ENCODE measurements at places on chromosomes 4 and X. TPM values are rescaled to one million over a fixed set of nuclear protein-coding genes. Genes with fewer than 3 reads are reported as not detected.

DNA sequence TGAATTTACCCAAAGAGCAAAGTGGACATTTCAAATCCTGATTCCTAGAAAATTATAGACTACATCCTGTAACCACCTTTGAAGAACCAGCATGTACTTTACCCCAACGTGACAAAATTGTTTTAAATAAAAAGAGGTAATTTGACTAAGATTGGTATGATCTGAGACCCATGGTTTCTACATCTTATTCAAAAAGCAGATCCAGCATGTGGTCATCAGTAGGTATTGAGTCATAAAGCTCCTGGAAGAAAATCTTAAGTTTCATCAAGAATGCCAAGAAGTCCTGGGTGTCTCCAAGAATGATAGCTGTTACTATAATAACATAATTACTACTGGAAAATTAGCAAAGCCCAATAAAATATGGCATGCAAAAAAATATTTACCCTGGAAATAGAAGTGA lies 61.8 kb downstream of the NFKB1 start:
- no peaks in the 10 kb centered on the region for H3K4me1 ChIP-seq
- H3K27ac ChIP-seq, result no peak overlapping the region
- DNase-seq, result no peak

- no peaks in the 10 kb centered on the region for H3K36me3 ChIP-seq
- no peak overlapping the region for H3K4me3 ChIP-seq
- H3K27ac ChIP-seq, result no peak overlapping the region
- peaks cover 8% of the 10 kb centered on the region for H3K4me1 ChIP-seq
These were observed 1.1 kb downstream of the SGCB start for GRCh38 chr4:52036886-52037530.

GRCh38 chrX:77597090-77597489 lies 149.9 kb downstream of the FGF16 start:
- H3K27ac ChIP-seq, result no peak overlapping the region
- no peaks in the 10 kb centered on the region for H3K36me3 ChIP-seq
- DNase-seq, result no peak
- no peaks in the 10 kb centered on the region for H3K4me1 ChIP-seq
- H3K4me3 ChIP-seq, result no peak overlapping the region

DNA sequence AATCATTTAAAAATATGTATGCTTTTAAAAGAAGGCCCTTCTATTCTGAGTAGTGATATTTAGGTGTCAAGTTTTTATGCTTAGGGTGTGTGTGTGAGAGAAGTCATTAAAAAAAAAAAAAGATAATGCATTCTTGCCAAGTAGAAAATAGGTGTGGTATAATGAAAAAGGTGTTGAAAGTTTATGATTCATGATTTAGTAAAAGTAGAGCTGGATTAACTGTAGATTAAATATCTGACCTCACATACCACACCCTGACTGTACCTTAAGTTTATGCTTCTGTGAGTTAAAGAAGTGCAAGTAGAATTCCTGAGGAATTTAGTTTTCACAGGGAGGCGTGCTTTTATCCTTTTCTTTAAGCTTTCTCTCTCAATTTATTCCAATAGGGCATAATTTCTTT lies 71.1 kb downstream of the BMPR1B start:
- peaks cover 2% of the 10 kb centered on the region for H3K27me3 ChIP-seq
- H3K27ac ChIP-seq, result no peak overlapping the region
- H3K36me3 ChIP-seq, result no peaks in the 10 kb centered on the region
- no peaks in the 10 kb centered on the region for H3K4me1 ChIP-seq

GRCh38 chr4:138689187-138689586 lies 326.4 kb upstream of the NOCT start:
- H3K4me3 ChIP-seq, result no peak overlapping the region
- H3K27me3 ChIP-seq, result no peaks in the 10 kb centered on the region
- no peaks in the 10 kb centered on the region for H3K4me1 ChIP-seq

DNA sequence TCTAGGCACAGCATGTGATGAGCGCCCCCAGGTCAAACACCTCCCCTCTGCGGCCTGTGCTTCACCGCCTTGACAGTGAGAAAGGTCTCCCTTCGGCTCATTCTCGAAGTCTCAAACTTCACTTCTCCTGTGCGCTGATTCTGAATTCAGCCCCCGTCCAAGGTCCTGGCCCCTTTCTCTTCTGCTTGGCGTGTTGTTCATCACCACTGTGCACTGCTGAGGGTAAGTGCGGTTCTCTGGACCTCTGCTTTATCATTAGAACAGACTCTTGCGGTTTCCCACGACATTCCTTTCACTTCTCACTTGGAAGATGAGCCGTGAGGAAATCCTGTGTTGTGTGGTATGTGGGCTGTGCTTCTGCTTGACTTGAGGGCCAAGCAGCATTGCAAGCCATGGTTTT lies 11.9 kb downstream of the HTT-AS start:
- H3K36me3 ChIP-seq, result no peaks in the 10 kb centered on the region
- no peak overlapping the region for H3K27ac ChIP-seq
- H3K4me3 ChIP-seq, result no peak overlapping the region
- no peaks in the 10 kb centered on the region for H3K4me1 ChIP-seq

DNA sequence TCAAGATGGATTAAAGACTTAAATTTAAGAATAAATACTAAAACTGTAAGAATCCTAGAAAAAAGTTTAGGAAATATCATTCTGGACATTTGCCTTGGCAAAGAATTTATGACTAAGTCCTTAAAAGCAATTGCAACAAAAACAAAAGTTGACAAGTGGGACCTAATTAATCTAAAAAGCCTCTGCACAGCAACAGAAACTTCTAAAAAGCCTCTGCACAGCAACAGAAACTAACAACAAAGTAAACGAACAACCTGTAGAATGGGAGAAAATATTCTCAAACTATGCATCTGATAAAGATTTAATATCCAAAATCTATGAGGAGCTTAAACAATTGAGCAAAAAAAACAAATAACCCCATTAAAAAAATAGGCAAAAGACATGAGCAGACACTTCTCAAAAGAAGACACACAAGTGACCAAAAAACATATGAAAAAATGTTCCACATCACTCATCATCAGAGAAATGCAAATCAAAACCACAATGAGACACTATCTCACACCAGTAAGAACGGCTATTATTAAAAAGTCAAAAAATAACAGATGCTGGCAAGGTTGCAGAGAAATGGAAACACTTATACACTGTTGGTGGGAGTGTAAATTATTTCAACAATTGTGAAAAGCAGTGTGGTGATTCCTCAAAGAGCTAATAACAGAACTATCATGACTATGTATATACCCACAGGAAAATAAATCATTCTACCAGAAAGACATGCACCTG lies 5.5 kb upstream of the OPRPN start:
- H3K27ac ChIP-seq, result no peak overlapping the region
- H3K4me3 ChIP-seq, result no peak overlapping the region
- DNase-seq, result no peak
- H3K27me3 ChIP-seq, result no peaks in the 10 kb centered on the region

GRCh38 chr4:68462691-68463090 lies 15.4 kb downstream of the TMPRSS11E start:
- H3K27ac ChIP-seq, result no peak overlapping the region
- H3K27me3 ChIP-seq, result no peaks in the 10 kb centered on the region
- no peak for DNase-seq
- no peaks in the 10 kb centered on the region for H3K36me3 ChIP-seq
- no peak overlapping the region for H3K4me3 ChIP-seq
- no peaks in the 10 kb centered on the region for H3K4me1 ChIP-seq

- H3K27ac ChIP-seq, result no peak overlapping the region
- no peaks in the 10 kb centered on the region for H3K4me1 ChIP-seq
- no peak for DNase-seq
- H3K36me3 ChIP-seq, result no peaks in the 10 kb centered on the region
- H3K27me3 ChIP-seq, result no peaks in the 10 kb centered on the region
- no peak overlapping the region for H3K4me3 ChIP-seq
These were observed 29.5 kb upstream of the IRF2 start for GRCh38 chr4:184503869-184504300.

DNA sequence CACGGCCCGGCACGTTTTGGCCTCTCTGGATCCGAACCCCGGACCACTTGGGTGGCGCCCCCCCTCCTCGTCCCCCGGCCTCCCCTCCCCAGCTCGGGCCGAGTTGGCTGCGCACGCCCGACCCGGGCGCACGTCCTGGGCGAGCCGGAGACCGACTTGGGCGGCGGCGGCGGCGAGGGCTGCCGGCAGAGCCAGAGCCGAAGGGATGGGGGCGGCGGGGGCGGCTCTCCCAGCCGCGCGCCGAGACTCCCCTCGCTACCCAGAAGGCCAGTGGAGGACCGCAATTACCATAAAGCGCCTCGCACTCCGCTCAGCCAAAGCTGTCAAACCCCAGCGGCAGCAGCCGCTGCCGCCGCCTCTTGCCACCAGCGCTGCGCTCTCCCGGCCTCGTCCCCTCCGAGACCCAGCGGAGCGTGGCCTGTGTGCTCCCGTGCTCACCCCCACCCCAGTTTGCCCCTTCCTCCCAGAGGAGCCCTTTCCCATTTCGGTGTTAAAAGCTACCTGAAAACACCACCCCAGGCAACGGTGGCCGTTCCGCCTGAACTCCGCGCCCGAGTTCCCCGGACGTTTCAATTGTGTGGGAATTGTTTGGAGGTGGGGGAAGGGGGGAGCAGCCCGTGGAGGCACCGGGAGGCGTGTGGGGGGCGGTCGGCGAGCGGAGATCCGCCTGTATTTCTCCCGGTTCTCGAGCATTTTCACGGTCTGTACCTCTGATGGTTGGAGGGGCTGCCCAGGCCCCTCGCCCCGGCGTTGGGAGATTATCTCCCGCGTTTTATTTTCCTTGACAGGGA lies 701 bp upstream of the BCOR start:
- DNase-seq, result peak; percentile 55
- H3K4me3 ChIP-seq, result peak overlapping the region; percentile 37
- peak overlapping the region; percentile 75 for H3K27ac ChIP-seq
- H3K4me1 ChIP-seq, result peaks cover 36% of the 10 kb centered on the region
- no peaks in the 10 kb centered on the region for H3K27me3 ChIP-seq

DNA sequence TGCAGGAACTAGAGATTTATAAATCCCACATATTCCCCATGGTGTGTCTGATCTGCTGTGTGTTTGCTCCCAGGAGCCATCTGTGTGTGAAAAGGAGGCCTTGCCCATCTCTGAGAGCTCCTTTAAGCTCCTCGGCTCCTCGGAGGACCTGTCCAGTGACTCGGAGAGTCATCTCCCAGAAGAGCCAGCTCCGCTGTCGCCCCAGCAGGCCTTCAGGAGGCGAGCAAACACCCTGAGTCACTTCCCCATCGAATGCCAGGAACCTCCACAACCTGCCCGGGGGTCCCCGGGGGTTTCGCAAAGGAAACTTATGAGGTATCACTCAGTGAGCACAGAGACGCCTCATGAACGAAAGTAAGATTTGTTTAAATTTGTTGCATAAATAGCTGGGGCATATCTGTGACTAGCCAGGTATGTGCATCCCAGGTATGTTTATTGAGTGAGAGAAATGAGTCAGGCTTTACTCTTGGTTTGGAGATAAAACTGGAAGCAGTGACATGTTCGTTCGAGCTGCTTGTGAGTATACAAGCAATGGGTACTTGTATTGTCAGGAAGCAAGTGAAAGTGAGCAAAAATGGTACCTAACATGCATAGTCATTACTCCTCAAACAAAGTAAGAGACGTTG lies 89.5 kb downstream of the PTTG2 start:
- peak overlapping the region; percentile 15 for H3K27ac ChIP-seq
- no peak for DNase-seq
- peaks cover 37% of the 10 kb centered on the region for H3K36me3 ChIP-seq
- no peaks in the 10 kb centered on the region for H3K4me1 ChIP-seq
- H3K4me3 ChIP-seq, result no peak overlapping the region

GRCh38 chrX:134743091-134743490 lies 84.8 kb upstream of the PLAC1 start:
- no peaks in the 10 kb centered on the region for H3K36me3 ChIP-seq
- no peak for DNase-seq
- H3K4me3 ChIP-seq, result no peak overlapping the region
- H3K27me3 ChIP-seq, result no peaks in the 10 kb centered on the region
- H3K4me1 ChIP-seq, result no peaks in the 10 kb centered on the region

DNA sequence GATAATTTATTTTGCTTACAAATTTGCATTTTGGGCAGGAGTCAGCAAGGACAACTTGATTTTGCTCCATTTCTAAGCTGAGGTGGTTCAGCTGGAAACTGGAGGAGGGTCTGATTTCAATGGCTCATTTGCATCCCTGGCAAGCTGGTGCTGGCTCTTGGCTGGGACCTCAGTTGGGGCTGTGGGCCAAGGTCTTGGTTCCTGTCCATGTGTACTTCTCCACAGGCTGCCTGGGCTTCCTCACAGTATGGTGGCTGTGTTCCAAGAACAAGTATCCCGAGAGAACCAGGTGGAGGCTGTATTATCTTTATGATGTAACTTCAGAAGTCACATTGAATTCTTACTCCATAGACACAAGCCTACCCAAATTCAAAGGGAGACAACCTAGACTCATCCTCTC lies 77.0 kb upstream of the STX18 start:
- H3K27me3 ChIP-seq, result no peaks in the 10 kb centered on the region
- DNase-seq, result no peak
- H3K27ac ChIP-seq, result no peak overlapping the region
- H3K4me3 ChIP-seq, result no peak overlapping the region
- no peaks in the 10 kb centered on the region for H3K36me3 ChIP-seq

DNA sequence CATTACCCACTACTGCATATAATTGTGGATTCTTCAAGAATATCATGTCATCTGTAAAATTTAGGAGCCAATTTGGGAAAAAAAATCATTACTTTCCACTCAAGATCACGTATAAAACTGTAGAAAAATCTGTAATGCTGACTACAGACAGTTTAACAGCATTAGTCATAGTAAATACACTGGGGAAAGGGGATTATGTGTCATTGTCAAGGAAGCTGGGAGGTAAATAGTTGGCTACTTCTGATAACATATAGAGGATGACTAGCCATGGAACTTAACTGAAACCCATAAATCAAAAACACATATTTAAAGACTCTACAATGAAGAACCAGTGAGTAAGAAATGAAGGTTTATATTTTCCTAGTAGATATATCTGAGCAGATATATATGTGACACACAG lies 1666.4 kb upstream of the IGFBP7 start:
- no peak overlapping the region for H3K4me3 ChIP-seq
- no peaks in the 10 kb centered on the region for H3K4me1 ChIP-seq
- H3K27ac ChIP-seq, result no peak overlapping the region
- H3K36me3 ChIP-seq, result no peaks in the 10 kb centered on the region

The MGAT4D gene
- total RNA-seq, result not detected

The TKTL1 gene
- total RNA-seq, result under 0.01 TPM

The PNMA3 gene
- 0.17 TPM for total RNA-seq

The CSAG1 gene
- not detected for total RNA-seq

The CXorf49 gene
- total RNA-seq, result not detected

The UNC5C gene
- total RNA-seq, result 1.2 TPM

The CFP gene
- 14.1 TPM for total RNA-seq

The P2RY8 gene
- 0.59 TPM for total RNA-seq

The DOK7 gene
- total RNA-seq, result 0.23 TPM

The MAOB gene
- total RNA-seq, result 34.0 TPM

The RASGEF1B gene
- total RNA-seq, result 8.9 TPM

The PCDH7 gene
- total RNA-seq, result 3.0 TPM

All from liver (tissue), 10 donors.